ENCODE measurements at places on chromosomes 13 and 19. TPM values are rescaled to one million over a fixed set of nuclear protein-coding genes. Genes with fewer than 3 reads are reported as not detected.

CYP4F12 gene
- 8.1 TPM for total RNA-seq

DNA sequence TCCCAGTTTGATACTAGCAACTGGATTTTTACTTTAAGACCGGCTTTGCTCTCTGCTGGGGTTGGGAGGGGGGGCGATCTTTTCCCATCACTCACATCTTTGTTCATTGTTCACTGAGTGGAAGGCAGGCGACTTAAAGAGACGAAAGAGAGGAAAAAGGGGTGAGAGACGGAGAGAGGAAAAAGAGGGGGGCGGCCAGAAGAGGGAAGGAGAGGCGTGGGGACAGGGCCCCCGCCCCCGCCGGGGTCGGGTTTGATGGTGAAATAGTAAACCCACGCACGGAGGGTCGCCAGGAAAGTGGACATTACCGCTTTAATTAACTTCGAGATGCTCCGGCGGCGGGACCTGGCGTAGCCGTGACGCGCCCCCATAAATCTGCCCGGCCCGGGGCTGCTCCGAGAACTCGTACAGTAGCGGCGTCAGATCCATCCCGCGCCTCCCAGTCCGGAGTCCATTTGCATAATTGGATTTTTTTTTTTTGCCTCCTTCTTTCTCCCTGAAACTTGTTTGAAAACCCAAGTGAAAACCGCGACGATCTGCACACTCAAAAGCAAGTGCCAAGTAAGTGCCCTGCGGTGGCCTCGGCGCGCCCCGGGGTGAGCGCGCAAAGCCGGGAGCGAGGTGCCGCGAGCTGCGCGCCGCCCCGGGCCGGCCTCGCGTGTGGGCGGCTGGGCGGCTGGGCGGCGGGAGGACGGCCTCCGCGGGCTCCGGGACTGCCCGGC lies 143.9 kb upstream of the ZNF536 start:
- peaks cover 39% of the 10 kb centered on the region for H3K27me3 ChIP-seq
- H3K27ac ChIP-seq = no peak overlapping the region
- DNase-seq = no peak
- H3K36me3 ChIP-seq = no peaks in the 10 kb centered on the region

DNA sequence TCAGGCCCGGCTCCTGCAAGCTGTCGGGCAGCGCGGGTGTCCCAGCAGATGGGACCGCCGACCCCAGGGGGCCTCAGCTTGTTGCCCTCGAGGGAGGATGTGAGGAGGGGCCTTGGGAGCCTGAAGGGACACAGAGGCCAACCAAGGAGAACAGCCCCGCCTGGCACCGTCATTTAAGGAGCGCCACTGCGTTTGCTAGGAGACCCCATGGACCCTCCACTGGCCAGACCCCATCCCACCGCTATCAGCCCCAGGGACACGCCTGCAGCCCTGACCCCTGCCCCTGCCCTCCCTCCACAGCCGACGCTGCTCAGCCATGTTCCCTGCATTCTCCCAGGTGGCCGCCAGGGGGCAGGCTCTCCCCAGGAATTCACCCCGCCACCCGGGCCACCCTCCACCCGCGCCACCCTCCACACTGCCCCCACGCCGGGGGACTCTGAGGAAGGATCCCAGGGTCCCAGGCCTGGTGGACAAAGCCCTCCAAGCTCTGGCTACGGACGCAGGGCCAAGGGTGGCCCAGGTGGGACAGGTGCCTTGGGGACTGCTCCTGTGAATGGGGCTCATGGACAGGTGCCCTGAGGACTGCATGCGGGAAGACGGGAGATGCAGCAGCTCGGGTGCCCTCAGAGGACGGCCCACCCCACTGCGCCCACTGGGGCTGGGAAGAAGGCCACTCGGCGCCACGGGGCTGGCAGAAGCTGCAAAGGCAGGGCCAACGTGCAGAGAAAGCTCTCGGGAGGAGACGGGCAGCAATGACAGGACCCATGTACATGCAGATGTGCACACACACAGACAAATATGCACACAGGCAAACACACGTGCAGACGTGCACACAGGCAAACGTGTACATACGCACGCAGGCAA lies 34.4 kb downstream of the PIP5K1C start:
- no peaks in the 10 kb centered on the region for H3K4me1 ChIP-seq
- DNase-seq = no peak
- no peaks in the 10 kb centered on the region for H3K36me3 ChIP-seq
- no peak overlapping the region for H3K4me3 ChIP-seq
- no peaks in the 10 kb centered on the region for H3K27me3 ChIP-seq
- H3K27ac ChIP-seq = no peak overlapping the region

DNA sequence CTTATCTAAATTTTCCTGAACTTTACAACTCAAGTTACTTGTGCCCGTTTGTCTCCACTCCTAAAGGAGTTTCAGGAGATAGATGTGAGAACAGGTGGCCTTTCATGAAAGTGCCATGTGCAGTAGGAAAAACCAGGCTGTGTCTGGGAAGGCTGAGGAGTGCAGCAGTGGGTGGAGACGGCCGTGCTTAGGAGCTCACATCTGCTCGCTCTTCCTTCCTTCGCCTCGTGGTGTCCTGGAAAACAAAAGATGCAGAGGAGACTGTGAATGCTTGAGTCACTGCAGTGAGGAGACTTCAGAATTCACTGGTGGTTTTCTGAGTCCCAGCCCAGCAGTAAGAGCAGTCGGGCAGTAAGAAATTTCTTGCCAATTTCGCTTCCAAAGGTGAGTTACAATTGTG lies 138.4 kb upstream of the RNF113B start:
- no peak overlapping the region for H3K27ac ChIP-seq
- no peaks in the 10 kb centered on the region for H3K4me1 ChIP-seq
- H3K4me3 ChIP-seq = no peak overlapping the region

DNA sequence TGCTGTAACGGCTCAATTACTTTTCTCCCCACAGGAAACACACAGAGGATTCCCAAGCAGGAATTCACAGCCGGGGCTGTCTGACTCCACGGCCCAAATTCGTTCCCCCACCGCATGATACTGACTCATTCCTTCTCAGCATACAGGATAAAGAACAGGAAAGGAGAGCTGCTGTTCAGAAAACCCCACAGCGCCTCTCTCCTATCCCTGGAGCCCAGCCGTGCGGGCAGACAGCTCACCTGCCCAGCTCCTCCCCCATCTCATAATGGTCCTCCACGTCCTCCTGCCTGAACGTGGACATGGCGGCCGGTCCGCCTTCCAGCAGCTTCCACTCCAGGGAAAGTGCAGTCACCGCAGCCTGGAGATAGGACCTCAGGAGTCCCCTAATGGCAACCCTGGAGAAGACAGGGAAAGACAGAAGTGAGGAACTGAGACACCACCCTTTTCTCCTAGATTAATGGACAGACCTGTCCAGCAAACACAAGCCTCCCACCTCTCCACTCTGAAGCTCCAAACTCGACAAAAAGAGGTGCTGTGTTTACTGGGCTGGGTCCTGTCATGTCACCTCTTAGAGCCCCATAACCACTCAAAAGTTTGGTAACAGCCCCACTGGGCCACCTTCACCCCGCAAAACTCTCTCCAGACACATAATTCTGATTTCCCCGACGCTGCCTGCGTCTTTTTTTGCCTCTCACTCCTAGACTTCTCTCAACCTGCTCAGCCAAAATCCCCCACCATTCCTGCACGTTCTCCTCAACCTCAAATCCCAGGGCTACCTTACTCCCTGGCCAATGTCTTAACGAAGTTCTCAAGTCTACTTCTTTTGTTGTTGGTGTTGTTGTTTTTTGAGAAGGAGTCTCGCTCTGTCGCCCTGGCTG lies 1.2 kb downstream of the DAPK3 start:
- H3K4me3 ChIP-seq = peak overlapping the region; percentile 81
- H3K36me3 ChIP-seq = 0 out of 2 replicates have a peak, but pooled peaks cover 10% of the 10 kb centered on the region
- H3K4me1 ChIP-seq = peaks cover 20% of the 10 kb centered on the region
- peak overlapping the region; percentile 90 for H3K27ac ChIP-seq
- no peaks in the 10 kb centered on the region for H3K27me3 ChIP-seq

DNA sequence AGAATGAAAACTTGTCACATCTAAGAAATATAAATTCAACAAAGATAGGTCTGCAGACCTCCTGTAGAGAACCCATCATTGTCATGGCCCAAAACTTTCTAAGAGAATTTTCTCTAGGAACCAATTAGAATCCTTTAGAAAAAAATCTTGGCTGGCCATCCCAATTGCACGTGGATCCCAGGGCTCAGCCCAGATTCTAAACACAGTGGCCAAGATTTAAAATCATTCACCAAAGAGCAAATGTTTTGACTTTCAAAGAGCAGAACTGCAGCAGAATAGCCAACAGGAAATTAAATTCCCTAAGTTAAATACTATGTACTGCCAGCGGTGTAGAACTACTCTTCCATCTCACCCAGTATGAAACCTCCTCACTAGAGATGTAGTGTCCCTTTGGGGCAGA lies 21.3 kb downstream of the IPO5 start:
- peaks cover 20% of the 10 kb centered on the region for H3K4me1 ChIP-seq
- H3K36me3 ChIP-seq = no peaks in the 10 kb centered on the region
- DNase-seq = no peak
- no peak overlapping the region for H3K27ac ChIP-seq
- H3K27me3 ChIP-seq = no peaks in the 10 kb centered on the region

DNA sequence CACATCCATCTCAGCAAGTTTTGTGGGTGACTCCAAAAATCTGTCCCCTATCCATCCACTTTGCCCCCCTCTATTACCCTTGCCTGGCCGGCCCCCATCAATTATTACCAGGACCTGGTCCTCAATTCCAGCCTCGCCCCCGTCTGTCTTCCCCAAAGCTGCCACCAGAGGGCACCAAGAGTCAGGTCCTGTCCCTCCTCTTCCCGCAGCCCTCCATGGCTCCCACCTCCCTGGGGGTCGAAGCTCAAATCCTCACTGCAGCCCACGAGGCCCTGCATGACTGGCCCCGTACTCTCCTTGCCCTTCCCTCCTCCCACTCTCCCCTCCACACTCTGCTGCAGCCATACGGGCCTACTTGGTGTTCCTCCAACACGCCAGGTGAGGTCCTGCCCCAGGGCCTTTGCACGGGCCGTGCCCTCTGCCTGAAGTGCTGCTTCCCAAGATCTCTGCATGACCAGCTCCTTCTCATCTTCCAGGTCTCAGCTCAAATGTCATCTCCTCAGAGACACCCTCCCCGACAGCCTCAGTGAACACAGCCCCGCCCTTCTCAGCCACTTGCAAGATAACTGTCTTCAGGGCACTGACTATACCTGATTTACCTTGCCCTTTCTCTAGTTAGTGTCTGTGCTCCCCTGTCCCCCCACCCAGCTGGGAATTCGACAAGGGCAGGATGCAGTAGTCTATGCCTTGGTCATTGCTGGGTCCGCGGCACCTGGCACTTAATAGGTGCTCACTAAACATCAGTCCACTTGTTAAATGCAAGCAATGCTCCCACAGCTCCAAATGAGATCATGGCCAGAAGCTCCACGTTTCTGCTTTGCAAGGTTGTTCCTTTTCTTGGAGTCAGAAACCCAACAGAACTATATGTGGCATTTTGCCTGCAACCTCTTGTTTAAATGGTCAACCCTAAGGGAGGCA lies 16.8 kb upstream of the SEMA6B start:
- peaks cover 15% of the 10 kb centered on the region for H3K4me1 ChIP-seq
- H3K4me3 ChIP-seq = no peak overlapping the region
- peaks cover 9% of the 10 kb centered on the region for H3K27me3 ChIP-seq

- no peak overlapping the region for H3K4me3 ChIP-seq
- no peaks in the 10 kb centered on the region for H3K36me3 ChIP-seq
- DNase-seq = no peak
- H3K27me3 ChIP-seq = no peaks in the 10 kb centered on the region
- H3K4me1 ChIP-seq = no peaks in the 10 kb centered on the region
Measured at GRCh38 chr13:98961503-98962105, 16.3 kb downstream of the DOCK9 start.

BCAM gene
- total RNA-seq = 146 TPM

SPINT2 gene
- total RNA-seq = 1,161 TPM

All from PC-9 (cell line).